ENCODE measurements at places on chromosomes 2 and 18.
A peak's percentile ranks its signal among the peaks of the same experiment; 100 is the strongest.

GRCh38 chr2:206231669-206232286, 42.7 kb upstream of the ZDBF2 start:
- no peak for DNase-seq

- no peak for DNase-seq
Observed at GRCh38 chr18:39587586-39587985, 2022.0 kb upstream of the CELF4 start.

DNA sequence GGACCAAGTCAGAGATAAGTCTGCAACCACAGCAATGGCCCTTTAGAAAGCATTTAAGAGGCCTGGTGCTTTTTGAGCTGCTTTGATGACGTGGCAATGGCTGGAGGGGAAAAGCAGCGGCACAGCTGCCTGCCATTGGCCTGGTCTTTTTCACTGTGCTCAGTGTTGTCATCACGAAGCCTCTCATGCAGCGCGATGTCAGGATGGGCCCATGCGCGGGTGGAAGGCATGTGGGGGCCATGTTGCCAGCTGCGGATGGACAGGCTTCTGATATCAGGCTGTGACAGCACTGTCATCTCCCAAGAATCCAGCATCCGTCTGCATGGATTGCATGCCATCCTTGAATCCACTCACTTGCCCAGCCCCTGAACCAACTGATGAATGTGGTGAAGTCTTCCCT, 204.5 kb downstream of the ACKR3 start:
- DNase-seq, result no peak

GRCh38 chr2:127293748-127294562, at the start of gene ERCC3:
TSS of gene ERCC3 (minus strand) at chr2:127294144. CDS start at chr2:127294081, 63 bp downstream.
- DNase-seq, result peak; percentile 75

DNA sequence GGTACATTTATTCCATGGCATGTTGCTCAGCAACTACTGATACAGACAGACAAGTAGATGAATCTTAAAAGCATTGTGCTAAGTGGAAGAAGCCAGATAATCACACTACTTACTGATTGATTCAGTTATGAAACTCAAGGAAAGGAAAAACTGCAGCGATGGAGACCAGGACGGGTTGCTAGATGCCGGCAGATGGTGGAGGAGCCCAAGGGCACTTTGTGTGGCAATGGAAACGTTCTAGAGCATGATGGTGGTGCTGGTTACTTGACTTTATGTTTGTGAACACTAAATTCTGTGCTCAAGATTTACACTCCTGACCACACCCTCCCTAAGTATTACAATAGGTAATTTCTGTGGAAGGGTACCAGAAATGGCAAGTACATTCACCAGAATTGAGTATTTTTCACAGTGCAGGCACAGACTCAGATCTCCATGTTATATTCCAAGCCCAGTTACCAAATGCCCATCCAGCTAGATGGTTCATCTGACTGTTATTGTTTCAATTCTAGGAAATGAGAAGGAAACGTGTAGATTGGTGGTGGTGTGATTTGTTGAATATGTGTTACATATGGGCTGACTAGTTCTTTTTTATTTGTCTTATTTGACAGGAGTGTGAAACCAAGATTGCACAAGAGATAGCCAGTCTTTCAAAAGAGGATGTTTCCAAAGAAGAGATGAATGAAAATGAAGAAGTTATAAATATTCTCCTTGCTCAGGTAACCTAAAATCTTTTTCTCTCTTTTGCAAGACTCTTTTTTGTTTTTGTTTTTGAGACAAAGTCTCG, 55.1 kb downstream of the RALBP1 start:
- DNase-seq, result no peak

GRCh38 chr2:69767034-69767433, 25.1 kb downstream of the ANXA4 start:
- DNase-seq, result no peak

DNA sequence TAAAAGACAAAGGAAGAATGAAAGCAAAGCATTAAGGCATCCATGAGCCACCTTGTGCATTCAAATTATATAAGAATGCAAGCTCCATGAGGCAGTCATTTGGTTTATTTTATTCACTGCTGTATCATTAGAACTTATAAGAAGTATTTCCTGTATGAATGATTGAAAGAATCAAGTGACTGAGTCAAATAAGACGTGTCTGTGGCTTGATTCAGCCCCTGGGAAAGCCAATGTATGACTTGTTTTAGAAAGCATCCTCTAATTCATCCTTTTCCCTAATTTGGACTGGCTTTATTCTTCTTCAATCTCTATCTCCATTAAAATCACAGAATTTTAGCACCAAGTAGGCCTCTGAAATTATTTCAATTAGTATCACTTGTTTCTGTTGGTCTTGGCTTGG, 461.1 kb downstream of the LPIN1 start:
- DNase-seq, result no peak

DNA sequence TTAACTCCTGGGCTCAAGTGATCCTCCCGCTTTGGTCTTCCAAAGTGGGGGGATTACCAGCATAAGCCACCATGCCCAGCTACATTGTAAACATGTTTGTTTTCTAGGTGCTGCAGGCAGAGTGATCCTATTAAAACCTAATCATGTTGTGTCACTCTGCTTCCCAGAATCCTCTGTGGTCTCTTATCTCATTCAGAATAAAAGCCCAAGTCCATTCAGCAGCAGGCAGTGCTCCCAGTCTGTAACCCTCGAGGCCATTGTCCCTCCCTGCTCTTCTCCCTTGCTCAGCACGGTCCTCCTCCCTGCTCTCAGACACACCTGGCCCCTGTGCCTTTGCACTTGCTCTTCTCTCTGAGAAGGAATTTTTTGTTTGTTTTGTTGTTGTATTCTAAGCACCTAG, 11.1 kb upstream of the CABYR start:
- no peak for DNase-seq

DNA sequence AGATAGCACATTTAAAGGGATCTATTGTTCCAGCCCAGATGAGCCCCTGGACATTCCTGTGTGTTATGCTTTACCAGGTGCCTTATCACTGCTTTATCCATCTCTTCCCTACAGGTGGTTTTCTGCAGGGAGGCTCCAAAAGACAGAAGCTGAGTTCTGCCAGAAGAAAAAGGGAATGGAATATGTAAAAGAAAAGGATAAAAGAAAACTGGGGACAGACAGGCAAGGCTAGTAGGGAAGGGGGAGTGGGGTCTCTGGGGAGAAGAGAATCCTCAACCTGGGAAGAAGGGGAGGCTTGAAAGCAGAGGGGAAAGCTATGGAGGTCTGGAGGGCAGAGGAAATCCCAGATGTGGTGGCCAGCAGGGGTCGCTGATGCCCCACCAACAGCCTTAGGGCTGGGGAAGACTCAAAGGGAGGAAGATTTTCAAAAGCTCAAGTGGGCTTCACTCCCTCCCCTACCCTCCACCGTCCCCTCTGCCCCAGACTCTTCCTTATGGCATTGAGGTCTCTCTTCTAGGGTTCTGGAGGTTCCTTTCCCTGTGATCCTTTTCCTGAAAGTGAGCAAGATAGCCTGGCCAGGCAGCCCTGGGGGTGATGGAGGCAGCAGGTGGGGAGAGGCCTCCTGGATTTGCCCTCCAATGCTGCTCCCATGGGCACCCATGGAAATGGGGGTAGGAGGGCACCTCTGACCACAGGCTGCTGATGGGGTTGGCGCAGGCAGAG, 178.1 kb upstream of the PKDCC start:
- peak; percentile 70 for DNase-seq

DNA sequence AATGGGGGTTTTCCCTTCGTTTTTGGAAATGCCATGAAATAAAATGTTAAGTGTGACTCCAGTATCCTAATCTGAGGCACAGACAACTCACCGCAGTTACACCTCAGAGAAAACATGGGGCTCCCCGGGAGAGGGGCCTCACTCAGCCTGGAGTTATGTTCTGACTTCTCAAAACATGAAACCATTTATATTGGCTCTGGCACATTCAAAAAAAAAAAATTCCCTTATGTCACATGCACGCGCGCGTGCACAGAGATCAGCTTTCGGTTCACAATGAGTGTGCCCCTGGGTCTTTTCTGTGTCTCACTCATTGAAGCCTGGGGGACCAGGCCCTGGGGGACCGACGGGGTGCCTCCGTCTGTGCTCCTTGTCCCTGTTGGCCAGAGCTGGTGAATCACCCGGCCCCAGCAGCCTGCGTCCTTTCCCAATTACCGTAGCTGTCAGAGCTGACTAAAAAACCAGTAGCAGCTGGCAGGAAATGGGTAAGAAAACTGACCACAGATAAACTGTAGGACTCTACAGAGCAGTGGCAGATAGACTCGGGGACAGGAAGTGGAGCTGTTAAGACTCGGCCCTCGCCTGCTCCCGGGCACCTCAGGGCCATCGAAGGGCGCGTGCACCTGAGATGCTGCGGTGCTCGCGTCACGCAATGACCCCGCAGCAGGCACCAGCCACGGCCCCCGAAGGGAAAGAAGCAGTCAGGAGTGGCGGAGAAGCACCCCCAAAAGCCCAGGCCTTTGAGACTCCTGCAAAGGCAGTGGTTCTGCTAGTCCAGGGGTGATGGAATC, 138.3 kb upstream of the ID2 start:
- DNase-seq, result no peak

DNA sequence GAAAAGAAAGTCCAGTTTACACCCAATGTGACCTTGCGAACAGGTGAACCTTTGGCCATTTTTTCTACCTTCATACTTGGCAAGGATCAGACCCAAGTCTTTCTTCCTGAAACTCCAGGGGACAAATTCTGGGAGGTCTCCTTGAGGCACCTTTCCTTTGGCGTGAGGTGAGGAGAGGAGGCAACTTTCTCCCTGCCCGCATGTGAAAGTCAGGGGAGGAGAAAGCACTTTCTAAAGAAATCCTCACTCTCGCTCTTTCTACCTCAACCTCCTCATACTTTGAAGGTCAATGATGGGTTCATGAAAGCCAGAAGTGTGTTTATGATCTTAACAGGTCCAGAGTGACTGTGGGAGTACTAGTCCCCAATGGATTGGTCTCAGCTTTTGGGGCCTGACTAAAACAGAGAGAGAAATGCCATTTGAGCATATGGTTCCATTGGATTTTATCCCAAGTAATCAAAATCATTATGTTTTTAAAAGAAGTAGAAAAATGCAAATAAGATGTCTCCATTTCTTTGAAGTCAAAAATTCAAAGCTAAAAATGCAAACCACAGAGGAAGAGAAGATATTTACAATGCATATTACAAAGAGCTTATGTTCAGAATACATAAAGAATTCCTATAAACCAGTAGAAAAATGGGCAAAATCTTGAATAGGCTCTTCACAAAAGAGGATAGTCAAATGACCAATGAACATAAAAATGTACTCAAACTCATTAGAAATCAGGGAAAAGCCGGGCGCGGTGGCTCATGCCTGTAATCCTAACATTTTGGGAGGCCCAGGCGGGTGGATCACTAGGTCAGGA, 15.6 kb upstream of the PPM1B start:
- no peak for DNase-seq

GRCh38 chr2:201618744-201619662, 24.3 kb downstream of the TMEM237 start:
- peak; percentile 5 for DNase-seq

- no peak for DNase-seq
Observed at GRCh38 chr18:8507361-8507760, 101.9 kb upstream of the RAB12 start.

GRCh38 chr18:7369006-7369405, 138.1 kb downstream of the LRRC30 start:
- no peak for DNase-seq

DNA sequence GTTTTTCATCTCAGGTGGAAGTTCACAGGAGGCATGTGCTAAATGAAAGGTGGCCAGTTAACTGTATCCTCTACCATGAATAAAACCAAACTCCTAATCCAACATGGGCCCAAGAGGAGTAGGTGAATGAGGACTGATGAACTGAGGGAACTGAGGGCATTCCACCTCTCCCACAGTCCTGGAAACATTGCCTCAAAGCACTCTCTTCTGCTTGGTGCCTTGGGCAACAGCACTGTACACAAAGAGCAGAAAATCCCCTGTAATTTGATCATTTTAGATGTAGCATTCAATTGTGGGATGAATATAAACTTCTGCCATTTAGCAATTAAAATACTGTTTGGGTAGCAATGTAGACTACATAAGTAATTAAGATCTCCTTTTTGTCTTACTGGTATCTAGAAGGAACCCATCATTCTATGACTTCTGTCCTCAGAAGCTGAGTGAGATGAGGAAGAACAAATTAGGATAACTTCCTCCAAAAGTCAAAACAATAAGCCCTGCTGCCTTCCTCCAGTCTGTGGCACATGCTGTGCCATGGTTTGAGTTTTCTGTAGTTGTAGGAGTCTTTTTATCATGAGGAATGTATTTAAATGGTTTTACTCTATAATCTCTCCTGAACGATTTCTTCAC, 86.7 kb upstream of the ZEB2 start:
- no peak for DNase-seq

- DNase-seq, result no peak
Observed at GRCh38 chr2:96093528-96093927, 22.8 kb downstream of the ADRA2B start.

DNA sequence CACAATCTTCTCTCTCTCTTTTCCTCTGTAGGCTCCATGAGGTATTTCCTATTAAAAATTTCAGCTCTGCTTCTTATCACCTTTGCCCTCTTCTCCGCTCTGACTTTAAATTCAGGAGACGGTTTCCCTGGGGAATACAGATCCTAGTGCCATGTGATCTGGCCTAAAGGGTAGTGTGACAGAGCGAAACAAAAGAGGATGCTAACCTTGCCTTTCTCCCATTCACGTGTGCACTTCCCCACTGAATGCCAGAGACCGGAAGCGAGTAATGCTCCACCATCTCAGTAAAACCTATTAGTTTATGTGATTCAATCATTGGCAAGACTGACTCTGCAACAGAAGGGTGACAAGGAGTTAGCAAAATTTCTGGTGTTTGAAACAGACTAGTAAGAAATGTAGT, 358.3 kb downstream of the ZNF521 start:
- no peak for DNase-seq

DNA sequence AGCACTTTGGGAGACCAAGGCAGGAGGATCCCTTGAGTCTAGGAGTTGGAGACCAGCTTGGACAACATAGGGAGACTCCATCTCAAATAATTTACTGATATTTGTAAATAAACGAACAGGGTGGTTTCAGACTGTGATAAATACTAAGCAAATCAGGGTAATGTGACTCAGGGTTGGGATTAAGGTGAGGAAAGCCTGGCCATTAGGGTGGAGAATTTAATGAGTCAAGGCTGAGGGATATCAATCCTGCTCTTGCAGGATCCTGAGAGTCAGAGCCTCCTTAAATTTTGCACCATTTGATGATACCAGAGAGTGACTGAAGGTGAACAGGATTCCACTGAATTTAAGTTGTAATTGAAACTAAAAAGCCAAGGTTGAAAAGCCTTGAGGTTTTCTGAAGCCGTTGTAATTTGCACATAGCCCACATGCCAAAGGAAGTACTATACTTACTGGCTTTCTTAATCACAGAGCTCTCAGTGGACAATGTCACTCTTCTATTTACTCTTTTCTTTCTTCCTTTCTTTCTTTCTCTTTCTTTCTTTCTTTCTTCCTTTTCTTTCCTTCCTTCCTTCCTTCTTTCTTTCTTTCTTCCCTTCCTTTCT, 28.6 kb upstream of the AP1S3 start:
- no peak for DNase-seq

- peak; percentile 41 for DNase-seq
Observed at GRCh38 chr18:52340406-52341102, 557 bp downstream of the DCC start.

Data from nucleus accumbens (tissue), 56 donors.